ENCODE measurements at places on chromosomes 13 and 19. TPM values are rescaled to one million over a fixed set of nuclear protein-coding genes. Genes with fewer than 3 reads are reported as not detected.
A peak's percentile ranks its signal among the peaks of the same experiment; 100 is the strongest.

Gene GALP
- not detected for total RNA-seq

Gene IQCN
- total RNA-seq = 0.69 TPM

Gene IRGC
- total RNA-seq = not detected

DNA sequence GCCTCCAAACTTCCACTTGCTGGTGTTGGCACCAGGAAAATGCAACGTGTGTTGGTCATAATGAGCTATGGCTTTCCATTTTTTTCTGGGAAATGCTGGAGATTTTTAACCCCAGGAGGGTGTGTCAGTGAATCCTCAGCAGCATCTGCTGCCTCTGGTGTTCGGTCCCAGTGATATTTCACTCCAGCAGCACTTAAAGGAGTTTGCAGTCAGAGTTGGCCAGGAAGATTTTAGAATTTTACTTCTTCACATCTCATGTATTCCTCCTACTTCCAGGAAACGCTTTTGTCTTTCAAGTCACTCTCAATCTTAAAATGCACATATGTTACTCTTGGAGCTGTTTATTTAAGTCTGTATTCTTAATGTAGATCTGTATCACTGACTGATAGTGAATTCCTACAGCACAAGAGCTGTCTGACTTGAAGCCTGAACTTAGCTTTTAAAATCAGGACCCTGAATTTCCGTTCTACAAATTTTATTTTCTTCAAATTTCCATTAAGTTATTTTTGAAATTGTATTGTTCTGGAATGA is 903.4 kb upstream of the SLC10A2 start:
- DNase-seq = no peak

Gene ERICH4
- not detected for total RNA-seq

Gene ZNF701
- 6.3 TPM for total RNA-seq

DNA sequence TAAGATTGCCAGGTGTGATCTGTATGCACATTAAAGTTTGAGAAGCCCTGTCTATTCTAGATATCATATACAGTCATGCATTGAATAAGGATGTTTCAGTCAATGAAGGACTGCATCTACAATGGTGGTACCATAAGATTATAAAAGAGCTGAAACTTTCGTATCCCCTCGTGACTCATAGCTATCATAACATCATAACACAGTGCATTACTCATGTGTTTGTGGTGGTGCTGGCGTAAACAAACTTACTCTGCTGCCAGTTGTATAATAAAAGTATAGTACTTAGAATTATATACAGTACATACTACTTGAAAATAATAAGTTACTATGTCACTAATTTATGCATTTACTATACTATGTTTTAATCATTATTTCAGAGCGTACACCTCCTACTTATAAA is 489.3 kb downstream of the GPC6 start:
- no peak for DNase-seq

GRCh38 chr19:4057931-4058692 is 8.6 kb downstream of the ZBTB7A start:
- DNase-seq = peak; percentile 96

- no peak for DNase-seq
Measured at GRCh38 chr19:1533510-1534150, 9.8 kb downstream of the PLK5 start.

Gene NLRP9
- total RNA-seq = not detected

- peak; percentile 93 for DNase-seq
Measured at GRCh38 chr13:29991343-29991742, 140.9 kb upstream of the UBL3 start.

- DNase-seq = no peak
Measured at GRCh38 chr13:90197722-90198121, 1149.8 kb upstream of the MIR17HG start.

DNA sequence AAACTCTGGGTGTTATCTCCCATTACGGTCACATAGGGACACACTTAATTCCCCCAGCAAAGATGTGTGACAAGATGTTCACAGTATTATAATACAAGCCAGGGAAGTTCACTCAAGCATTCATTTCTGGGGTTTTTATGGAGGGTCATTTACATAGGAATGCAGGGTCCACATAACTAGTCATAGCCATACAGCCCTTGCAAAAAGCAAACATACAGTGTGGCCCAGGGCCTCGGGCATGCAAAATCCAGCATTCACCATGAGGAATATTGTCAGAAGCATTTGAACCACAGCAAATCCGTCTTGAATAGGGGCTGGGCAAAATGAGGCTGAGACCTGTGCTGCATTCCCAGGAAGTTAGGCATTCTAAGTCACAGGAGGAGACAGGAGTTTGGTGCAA is 13.0 kb upstream of the ZNF460 start:
- DNase-seq = no peak

Gene JAK3
- 0.69 TPM for total RNA-seq

DNA sequence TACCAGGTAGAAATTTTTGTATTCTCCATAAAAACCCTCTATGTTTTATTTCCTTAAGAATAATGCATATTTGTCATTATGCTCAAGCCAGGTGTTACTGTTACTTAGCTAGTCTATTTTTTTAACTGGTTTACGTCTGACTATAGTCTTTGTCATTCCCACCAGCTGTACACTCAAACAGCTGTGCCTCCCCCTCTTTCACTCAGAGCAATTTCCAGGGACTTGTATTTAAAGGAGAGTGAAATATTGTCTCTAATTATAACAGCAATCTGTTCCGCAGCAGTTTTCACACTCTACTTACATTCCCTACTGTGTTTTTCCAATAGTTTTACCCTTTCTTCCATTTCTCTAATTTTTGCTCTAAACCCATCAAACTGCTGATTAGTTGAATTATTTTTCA is 813.6 kb upstream of the MIR17HG start:
- DNase-seq = no peak

- no peak for DNase-seq
Measured at GRCh38 chr19:892243-892893, 619 bp downstream of the MED16 start.

- DNase-seq = no peak
Measured at GRCh38 chr19:34841780-34842179, 68.8 kb upstream of the ZNF599 start.

Gene ZNF723
- 0.19 TPM for total RNA-seq

- no peak for DNase-seq
Measured at GRCh38 chr19:50893047-50893736, 18.0 kb downstream of the KLK4 start.

- no peak for DNase-seq
Measured at GRCh38 chr13:59901191-59901590, 262.5 kb downstream of the DIAPH3 start.

DNA sequence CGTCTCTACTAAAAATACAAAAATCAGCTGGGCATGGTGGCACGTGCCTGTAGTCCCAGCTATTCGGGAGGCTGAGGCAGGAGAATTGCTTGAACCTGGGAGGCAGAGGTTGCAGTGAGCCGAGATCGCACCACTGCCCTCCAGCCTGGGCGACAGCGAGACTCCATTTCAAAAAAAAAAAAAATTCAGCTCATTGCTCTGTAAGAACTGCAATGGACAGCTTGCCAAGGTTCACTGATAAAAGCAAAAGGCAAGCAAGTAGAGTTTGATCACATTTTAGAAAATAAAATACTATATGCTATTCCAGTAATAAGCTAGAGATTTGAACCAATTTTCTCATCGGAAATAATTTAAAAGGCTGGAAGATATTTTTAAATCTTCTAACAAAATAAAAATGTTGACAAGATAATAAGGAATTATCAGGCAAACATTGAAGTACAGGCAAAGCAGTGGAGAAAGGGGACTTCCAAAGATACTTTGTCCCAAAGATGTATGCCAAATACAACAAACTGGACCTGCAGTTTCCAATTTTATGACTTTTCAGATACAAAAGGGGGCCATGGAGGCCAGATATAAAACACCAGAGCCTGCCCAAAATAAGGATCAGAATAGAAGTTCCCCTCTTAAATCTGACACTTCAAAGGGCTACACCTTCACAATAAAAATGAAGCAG is 29.6 kb downstream of the SLC6A16 start:
- DNase-seq = no peak

- no peak for DNase-seq
Measured at GRCh38 chr13:51101636-51102235, 9.3 kb downstream of the C13orf42 start.

DNA sequence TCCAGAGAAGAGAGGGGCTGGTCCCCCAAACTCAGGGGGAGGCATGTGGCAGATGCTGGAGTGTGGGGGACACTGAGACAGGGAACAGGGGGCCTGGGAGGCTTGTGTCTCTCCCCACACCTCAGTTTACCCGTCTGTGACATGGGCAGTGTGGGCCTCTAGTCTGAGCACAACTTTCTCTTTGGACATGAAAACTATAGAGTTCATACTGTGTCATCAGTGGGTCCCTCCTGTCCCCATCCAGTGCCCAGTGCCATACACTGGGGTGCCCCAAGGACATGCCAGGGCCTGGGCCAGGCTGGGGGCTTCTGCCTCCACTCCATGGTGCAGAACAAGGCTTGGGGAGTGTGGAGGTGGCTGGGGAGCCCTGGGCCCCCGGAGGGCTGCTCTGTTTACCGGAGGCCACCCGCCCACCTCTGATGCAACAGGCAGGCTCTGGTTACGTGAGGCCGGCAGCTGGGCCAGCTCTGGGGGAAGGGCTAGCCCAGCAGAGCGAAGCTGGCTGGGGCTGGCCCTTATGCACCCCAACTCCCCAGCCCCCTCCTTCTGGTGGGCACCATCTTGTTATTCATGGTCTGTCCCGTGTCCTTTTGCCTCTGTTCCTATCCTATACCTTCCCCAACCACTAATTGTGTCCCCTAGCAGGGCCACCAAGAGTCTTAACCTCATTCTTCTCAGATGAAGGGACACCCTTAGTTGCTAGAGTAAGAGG is 1.9 kb upstream of the MEF2B start:
- DNase-seq = no peak

Gene RNF225
- total RNA-seq = not detected

- DNase-seq = no peak
Measured at GRCh38 chr13:41931337-41931736, 29.6 kb downstream of the VWA8 start.

DNA sequence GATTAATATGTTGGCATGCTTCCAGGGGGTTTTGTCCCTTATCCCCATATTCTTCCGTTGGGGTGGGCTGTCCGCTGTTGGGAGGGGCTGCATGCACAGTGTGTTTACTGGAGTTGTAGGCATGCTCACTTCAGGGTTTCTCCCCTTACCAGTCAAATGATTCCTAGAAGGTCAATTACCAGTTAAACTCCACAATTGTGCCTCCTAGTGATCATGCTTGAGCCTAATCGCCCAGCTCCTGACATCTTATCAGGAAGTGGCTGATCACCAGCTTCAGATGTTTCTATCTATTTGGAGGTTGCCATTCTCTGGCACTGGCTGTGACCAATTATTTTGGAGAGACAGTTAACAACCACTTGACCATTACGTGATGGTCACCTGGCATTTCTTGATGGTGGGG is 1090.0 kb downstream of the SLITRK5 start:
- no peak for DNase-seq

DNA sequence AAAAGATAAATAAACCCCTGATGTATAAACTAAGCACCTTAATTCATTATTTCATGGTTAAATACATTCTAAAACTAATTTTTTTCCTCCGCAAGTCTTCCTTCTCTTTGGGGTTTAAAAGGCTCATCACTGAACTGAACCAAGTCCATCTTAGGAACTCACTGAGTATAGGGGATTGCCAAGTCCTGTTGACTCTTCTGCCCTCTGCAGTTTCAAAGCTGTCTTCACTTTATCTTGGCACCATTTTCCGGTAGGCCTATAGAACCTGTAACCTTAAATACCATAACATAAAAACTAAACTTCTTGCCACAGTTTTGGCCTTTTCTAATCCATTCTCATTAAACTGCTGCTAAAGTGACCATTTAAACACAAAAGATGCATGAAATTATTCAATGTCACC is 66.5 kb upstream of the USPL1 start:
- peak; percentile 44 for DNase-seq

DNA sequence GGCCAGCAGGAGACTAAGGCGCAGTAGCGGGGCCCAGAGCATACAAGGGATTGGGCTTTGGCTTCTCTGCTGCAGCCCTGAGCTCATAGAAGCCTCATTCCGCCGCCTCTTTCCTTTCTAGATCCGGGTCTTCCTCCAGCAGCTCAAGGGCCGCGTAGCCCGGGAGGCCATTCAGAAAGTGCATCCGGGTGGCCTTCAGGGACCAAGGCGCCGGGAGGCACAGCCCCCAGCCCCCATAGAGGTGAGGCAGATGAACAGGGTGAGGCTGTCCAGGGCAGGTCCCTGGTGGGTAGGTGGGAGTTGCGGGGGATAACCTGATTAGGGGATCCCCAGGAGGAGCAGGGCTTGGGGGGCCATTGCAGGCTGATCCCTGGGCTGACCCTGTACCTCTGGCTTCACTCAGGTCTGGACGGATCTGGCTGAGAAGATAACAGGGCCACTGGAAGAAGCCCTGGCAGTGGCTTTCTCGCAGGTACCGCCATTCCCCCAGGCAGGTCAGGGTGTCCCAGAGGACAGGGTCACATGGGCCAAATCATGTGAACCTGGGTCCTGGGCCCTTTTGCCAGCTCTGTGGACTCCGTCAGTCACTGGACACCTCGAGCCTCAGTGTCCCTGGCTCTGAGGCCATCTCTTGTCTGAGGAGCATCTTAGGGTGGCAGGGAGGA is 1.3 kb downstream of the SNAPC2 start:
- DNase-seq = no peak

Measured in A172 (cell line).